ENCODE measurements at places on chromosomes 3 and 15.

- no peak for DNase-seq
Observed at GRCh38 chr3:29559741-29560465, 279.0 kb downstream of the RBMS3 start.

- DNase-seq, result no peak
Observed at GRCh38 chr3:42070524-42070923, 20.6 kb upstream of the TRAK1 start.

GRCh38 chr15:85477730-85478129 is 97.3 kb downstream of the AKAP13 start:
- no peak for DNase-seq

- DNase-seq, result no peak
Observed at GRCh38 chr3:86828751-86829150, 162.2 kb downstream of the VGLL3 start.

DNA sequence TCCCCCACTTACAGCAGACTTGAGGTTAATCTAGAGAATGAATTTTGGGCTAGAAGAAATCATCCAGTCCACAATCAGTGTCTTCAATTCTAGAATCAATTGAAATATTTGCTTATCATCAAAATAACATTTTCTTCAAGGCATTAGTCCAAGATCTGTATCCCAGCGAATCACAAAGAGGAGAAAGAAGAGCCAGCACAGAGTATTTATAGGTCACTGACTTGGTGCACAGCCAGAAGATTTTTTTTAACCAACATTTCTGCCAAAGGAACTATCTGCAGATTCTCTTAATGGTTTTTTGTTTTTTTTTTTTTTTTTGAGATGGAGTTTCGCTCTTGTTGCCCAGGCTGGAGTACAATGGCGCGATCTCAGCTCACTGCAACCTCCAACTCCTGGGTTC is 178.2 kb downstream of the TNIK start:
- DNase-seq, result no peak

DNA sequence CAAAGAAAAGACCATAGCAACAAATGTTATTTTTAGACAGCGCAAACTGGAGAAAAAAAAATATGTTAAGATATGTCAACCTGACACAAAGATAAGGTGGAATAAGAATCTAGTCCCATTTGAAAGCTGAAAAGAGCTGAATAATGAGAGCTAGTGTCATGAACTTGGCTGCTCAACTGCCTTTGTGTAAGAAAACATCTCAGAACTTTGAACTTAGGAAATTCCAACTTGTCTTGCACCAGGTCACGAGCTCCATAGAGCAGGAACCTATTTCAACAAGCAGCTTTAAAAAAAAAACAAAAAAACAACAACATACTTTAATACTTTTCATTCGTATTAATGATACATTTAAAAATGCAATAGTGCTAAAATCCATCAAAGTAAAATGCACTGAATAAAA is 79.5 kb downstream of the ZNF280D start:
- DNase-seq, result no peak

DNA sequence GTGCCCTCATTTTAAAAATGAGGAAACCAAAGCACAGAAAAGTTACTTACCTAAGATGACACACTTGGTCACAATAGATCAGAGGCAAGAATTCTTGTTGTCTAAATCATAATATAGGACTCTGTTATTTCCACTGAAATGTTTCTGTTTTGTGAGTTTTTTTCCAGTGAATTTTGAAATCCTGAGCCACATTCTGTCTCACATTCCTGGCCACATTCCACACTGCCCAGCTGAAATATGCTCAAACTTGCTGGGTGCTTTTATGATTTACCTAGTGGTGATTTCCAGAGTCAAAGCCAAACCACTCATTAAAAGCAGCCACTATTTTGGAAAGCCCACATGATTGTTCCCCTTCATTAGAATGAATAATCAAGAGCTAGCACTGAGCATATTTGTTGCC is 82.3 kb upstream of the NPHP3 start:
- DNase-seq, result no peak

GRCh38 chr15:58770519-58770856 is 614 bp upstream of the MINDY2 start:
- no peak for DNase-seq

- no peak for DNase-seq
Observed at GRCh38 chr3:172582712-172583111, 59.5 kb upstream of the TNFSF10 start.

DNA sequence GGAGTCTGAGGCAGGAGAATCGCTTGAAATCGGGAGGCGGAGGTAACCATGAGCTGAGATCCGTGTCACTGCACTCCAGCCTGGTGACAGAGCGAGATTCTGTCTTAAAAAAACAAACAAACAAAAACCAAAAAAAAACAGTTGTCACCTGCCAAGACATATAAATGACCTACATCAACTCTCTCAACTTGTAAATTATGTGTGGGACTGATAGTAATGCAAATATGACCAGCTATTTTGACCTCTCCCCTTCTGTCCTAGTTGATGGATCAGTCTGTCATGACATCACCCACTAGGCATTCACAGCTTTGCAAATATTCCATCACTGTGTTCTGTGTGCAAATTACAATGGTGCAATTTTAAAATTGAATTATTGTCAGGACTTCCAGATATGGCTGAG is 175.4 kb downstream of the EBLN2 start:
- no peak for DNase-seq

- DNase-seq, result no peak
Observed at GRCh38 chr15:82699726-82700125, 9.9 kb downstream of the AP3B2 start.
